ENCODE measurements at places on chromosomes 2 and 18.

DNA sequence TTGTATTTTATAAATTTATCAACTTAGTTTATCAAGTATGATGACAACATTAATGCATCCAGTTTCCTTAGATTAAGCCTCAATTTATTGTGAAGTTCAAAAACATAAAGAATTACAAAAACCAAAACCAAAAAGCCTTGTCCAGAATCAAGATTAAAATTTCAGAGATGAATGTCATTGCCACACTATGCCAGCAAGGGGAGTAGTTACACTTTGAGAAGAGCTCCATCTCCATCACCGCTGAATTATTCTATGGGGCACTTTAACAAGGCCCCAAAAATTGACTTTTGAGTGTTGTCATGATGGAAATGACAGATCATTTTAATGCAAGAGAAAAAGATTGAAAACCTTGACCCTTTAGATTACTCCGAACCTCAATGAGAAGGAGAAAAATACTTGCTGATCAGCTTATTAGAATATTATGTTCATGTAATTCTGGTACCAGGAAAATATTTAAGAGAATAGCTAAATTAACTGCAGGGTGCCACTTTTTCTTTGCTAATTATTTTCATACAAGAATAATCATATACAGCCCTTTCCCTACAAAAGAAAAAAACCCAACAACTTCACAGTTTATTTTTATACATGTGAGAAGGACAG is 152.5 kb upstream of the AQP4 start:
- DNase-seq, result peak; percentile 48

GRCh38 chr2:69465513-69466456 is 28.6 kb upstream of the NFU1 start:
- no peak for DNase-seq

GRCh38 chr2:177398290-177398683 is 5.7 kb downstream of the AGPS start:
- DNase-seq, result no peak

DNA sequence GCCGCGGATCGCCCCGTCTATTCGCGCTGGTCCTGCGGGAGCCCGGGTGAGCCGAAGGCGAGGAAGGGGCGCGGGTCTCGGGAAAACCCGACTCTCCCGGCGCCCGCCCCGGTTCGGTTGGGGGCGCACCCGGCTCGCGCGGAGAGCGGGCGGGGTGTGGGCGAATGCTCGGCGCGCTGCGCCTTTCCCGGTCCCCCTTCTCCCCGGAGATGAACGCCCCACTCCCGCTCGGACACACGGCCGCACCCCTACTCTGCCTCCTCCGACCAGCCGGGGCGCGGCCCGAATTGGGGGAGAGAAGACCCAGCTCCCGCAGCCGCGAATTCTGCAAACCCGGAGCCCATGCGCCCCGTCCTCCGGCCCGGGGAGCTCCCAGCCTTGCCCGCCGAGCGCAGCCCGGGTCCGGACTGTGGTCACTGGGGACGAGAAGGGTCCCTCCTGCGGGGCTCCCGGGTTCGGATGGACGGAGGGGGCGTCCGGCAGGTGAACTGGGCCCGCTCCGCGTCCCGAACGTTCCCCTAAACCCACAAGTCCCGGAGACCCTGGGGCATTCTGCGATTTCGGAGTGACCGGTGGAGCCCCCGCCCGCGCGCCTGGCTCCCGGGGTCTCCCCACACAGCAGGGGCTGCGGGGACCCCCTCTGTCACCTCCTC is 734 bp downstream of the KCNG2 start:
- DNase-seq, result no peak

- no peak for DNase-seq
These were observed 38.0 kb downstream of the RNF152 start for GRCh38 chr18:61854578-61855448.

- no peak for DNase-seq
These were observed 5.1 kb upstream of the TWSG1 start for GRCh38 chr18:9329471-9329870.

GRCh38 chr2:241853651-241854341 is 4.9 kb downstream of the PDCD1 start:
- DNase-seq, result no peak

Measured in hippocampal formation (tissue), 2 donors.